ENCODE measurements at places on chromosomes 11 and 22.
A peak's percentile ranks its signal among the peaks of the same experiment; 100 is the strongest.

GRCh38 chr22:30204015-30204741 is 42.4 kb downstream of the LIF start:
- DNase-seq: no peak

DNA sequence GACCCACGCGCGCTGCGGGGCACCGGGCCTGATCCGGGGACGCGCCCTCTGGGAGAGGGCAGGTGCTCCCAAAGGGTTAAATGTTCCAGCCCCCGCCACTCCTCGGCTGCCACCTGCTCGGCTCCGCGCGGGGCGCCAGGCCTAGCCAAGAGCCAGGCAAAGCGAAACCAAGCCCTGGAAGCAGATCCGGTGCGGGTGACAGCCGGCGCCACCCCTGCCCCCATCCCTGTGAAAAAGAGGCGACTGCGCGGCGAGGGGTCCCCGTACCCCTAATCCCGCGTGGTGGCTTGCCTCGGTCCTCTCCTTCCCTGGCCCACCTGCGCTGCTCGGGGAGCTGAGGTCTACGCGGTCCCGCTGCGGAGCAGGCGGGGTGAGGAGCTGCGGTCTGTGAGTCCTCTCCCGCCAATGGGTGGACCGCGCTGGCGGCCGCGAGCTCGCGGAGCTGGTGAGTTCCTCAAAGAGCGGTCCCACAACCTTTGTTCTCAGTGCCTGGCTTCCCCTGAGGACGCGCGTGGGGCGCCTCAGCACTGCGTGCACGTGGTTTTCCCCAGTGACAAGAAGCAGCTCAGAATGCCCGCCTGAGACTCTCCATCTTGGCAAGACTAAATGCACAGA is at the start of gene ME3:
Gene ME3 (minus strand): TSS at position 610 of the 615 bp plus-strand sequence.
- DNase-seq: peak; percentile 15

DNA sequence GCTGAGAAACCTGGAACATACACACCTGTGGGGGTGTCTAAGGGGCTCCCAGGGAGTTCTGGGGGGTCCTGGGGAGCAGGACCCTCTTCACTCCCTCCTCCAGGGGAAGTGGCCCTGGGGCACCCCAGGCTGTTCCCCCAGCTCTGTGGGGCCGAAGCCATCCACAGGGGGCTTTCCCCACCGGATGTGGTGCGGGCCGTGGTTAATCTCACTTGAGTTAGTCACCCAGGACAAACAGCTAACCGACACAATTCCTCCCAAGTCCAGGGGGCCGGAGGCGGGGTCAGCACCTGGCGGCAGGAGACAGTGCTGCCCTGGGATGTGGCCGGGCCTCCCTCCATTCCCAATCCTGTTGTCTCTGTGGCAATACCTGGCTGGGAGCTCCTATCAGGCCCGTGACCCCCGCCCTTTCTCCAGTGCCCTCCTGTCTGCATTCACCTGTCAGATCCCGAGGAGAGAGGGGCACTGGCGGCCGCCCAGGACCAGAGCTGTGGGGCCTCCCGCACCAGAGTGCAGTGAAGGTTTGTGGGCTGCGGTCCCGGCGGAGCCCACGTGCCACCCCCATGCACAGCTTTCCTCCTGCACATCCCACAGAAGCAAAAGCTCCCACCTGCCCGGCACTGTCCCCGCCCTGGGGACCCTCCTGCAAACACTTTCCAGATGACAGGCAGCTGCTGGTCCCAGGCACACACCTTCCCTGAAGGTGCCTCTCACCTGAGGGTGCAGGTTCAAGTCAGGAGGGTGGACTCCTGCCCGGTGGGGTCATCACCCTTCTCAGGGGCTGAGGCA is 5.2 kb upstream of the MUC5AC start:
- no peak for DNase-seq

- no peak for DNase-seq
Measured at GRCh38 chr11:8061555-8062428, 19.2 kb upstream of the TUB start.

- no peak for DNase-seq
Measured at GRCh38 chr22:41913040-41913719, 1.7 kb downstream of the SHISA8 start.
